Central memory CD8-positive, alpha-beta T cell (primary cell): ENCODE measurements at places on chromosomes 13 and 19.

- H3K27ac ChIP-seq = peak overlapping the region; percentile 78
- H3K36me3 ChIP-seq = peaks cover 10% of the 10 kb centered on the region
Measured at GRCh38 chr13:30739761-30740642, 4.7 kb downstream of the ALOX5AP start.

GRCh38 chr19:16320987-16321386 lies 3.6 kb upstream of the KLF2 start:
- peaks cover 4% of the 10 kb centered on the region for H3K27me3 ChIP-seq
- no peak for DNase-seq
- no peak overlapping the region for H3K4me3 ChIP-seq
- H3K27ac ChIP-seq = no peak overlapping the region
- H3K4me1 ChIP-seq = peaks cover 30% of the 10 kb centered on the region

- no peak overlapping the region for H3K27ac ChIP-seq
- no peak for DNase-seq
- no peaks in the 10 kb centered on the region for H3K4me1 ChIP-seq
- no peak overlapping the region for H3K4me3 ChIP-seq
Measured at GRCh38 chr19:791007-791566, 6.2 kb upstream of the PTBP1 start.

DNA sequence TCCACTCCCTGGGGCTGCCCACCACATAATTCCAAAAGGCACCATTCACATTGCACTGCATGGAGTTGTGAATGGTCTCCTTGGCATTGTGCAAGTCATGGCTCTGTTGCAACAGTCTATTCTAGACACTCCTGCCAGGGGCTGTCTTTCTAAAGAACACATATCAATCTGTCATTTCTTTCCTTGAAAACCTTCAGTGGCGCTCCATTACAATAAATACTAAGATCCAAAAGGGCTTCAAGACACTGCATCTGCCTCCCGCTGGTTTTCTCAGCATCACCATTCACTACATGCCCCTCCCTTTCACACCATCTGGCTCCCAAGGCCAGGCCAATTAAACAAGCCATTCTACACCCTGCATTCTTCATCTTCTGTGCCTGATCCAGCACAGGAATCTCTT lies 32.2 kb upstream of the TM9SF2 start:
- no peaks in the 10 kb centered on the region for H3K36me3 ChIP-seq
- no peak overlapping the region for H3K27ac ChIP-seq
- peaks cover 15% of the 10 kb centered on the region for H3K4me1 ChIP-seq
- peaks cover 23% of the 10 kb centered on the region for H3K27me3 ChIP-seq

- H3K36me3 ChIP-seq = peaks cover 42% of the 10 kb centered on the region
- H3K27ac ChIP-seq = peak overlapping the region; percentile 71
- peaks cover 30% of the 10 kb centered on the region for H3K4me1 ChIP-seq
- peak overlapping the region; percentile 75 for H3K4me3 ChIP-seq
- H3K27me3 ChIP-seq = no peaks in the 10 kb centered on the region
- DNase-seq = no peak
Measured at GRCh38 chr13:49997955-49998354, 1.1 kb downstream of the TRIM13 start.

DNA sequence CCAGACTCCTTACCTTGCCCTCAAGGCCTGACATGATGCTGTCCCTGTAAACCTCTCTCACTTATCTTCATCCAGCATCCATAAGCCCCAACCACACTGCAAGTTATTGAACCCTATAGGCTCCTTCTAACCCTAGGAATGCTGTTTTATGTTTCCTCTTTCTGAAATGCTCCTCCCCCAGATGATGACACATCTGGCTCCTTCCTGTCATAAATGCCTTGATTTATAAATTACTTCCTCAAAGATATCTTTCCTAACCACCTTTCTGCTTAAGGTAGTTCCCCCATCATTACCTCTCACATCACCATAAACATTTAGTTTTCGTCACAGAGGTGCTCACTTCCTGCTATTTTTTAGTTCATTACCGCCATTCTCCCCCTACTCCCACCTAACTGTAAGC lies 12.3 kb downstream of the RUBCNL start:
- H3K4me1 ChIP-seq = no peaks in the 10 kb centered on the region
- H3K27ac ChIP-seq = no peak overlapping the region
- H3K27me3 ChIP-seq = no peaks in the 10 kb centered on the region
- no peak for DNase-seq
